ENCODE measurements at places on chromosomes 1 and 21.
A peak's percentile ranks its signal among the peaks of the same experiment; 100 is the strongest.

DNA sequence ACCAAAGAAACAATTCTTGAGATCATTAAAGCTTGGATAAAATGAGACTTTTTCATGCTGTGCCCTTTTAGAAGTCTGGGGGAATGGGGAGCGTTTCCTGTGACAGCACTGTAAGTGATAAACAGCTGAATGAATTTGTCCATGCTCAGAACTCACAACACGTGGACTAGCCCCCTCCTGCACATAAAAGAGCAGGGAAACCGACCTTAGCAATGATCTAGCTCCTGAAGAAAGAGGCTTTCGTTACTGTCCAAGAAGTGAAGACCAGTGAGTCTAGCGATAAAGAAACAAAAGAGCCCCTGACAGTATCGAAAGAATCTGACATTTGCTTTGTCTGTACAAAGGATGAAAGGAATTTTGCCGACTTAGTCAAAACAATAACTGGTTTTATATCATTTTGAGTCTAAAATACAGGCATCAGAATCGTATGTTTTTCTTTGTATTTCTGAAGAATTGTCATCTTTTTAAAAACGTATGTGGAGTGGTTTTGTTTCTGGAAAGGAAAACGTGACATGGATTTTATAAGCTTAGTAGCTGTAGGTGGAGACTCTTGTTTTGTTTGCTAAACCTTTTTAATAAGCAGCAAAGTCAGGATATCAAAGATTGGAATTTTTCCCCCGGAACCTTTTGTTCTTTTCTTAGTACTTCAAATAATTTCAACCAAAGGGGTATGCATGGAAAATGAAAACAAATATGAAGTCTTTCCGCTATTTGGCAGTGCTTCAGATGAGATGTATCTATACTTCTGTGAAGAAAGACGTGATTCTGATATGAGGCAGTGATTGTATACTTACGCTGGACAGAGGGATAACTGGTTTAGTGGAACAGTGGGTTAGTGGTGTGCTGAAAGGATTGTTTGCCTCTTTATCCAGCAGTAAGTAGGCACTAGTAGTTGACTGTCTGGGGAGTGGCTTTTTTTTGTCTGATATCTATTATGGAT lies 61.0 kb downstream of the MAST2 start:
- no peak for DNase-seq

DNA sequence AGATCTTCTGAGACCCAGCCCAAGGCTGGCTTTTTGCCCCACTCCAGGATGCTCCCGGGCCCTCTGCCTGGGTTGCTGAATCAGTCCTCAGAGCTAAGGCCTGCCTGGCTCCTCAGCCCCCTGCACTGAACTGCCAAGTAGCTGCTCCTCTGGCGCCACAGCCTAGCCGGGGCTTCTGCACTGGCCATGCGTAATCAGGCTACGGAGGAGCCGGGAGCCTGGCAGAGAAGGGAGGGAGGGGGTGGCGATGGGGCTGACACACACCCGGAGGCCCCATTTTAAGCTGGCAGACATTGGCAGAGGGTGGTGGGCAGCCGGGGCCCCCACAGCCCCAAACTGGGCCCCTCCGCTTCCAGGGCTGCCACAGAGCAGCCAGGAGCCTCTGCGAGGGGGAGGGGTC lies 38.7 kb downstream of the ALPL start:
- DNase-seq = no peak

- DNase-seq = no peak
Measured at GRCh38 chr1:45093334-45093733, 81.3 kb downstream of the UROD start.

GRCh38 chr1:234120327-234120944 lies 216.0 kb downstream of the SLC35F3 start:
- peak; percentile 86 for DNase-seq

GRCh38 chr1:102535829-102536505 lies 539.2 kb upstream of the OLFM3 start:
- DNase-seq = no peak

- no peak for DNase-seq
Measured at GRCh38 chr1:154784924-154785531, 85.1 kb downstream of the KCNN3 start.

- DNase-seq = no peak
Measured at GRCh38 chr1:206866062-206866461, 639 bp downstream of the IL20 start.

DNA sequence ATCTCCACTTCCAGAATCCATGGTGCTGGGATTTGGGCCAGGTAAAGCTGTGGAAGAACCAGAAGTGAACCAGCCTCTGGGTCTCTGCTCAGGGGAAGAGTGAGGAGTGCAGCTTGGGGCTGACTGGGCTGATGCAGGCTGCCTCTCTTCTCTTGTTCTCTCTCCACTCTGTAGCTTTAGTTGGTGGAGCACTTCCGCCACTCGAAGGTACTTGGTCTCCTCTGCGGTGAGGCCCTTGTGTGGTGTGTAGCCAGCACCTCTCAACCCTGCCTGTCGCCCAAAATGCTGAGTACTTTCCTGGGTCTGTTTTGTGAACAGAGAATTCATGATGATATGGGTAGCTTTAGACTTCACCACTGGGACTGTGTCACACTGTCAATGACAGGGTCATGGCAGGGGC lies 63.2 kb downstream of the URB2 start:
- no peak for DNase-seq

GRCh38 chr1:54609301-54609921 lies 13.9 kb downstream of the FAM151A start:
- DNase-seq = no peak

- DNase-seq = no peak
Measured at GRCh38 chr1:18199462-18199861, 91.9 kb downstream of the IGSF21 start.

GRCh38 chr1:6246497-6247467 lies 2.8 kb downstream of the HES3 start:
- no peak for DNase-seq

GRCh38 chr1:104953555-104953954 lies 1203.9 kb downstream of the AMY1C start:
- no peak for DNase-seq

- peak; percentile 42 for DNase-seq
Measured at GRCh38 chr1:229278120-229278741, 7.3 kb downstream of the RAB4A start.

Data from esophagus muscularis mucosa (tissue), 4 donors.